ENCODE measurements at places on chromosomes 16 and 17.

DNA sequence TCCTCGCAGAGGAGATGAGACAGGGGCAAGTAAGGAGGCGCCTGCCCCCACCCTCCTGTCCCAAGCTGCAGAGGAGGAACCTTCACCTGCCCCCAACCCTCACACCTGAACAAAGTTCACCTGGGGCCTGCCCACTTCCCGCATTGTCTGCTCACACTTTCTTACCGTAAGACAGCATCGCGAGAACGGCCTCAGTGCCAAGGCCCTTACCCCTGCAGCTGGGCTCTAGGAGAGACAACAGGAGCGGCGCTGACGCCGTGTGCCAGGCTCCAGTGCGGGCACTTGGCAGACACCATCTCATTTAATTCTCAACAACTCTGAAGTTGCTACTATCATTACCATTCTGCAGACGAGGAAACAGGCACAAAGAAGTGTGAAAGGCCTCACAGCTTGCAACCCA lies 4.1 kb downstream of the NAT9 start:
- DNase-seq: no peak
- H3K27me3 ChIP-seq: no peaks in the 10 kb centered on the region
- peaks cover 28% of the 10 kb centered on the region for H3K4me1 ChIP-seq

DNA sequence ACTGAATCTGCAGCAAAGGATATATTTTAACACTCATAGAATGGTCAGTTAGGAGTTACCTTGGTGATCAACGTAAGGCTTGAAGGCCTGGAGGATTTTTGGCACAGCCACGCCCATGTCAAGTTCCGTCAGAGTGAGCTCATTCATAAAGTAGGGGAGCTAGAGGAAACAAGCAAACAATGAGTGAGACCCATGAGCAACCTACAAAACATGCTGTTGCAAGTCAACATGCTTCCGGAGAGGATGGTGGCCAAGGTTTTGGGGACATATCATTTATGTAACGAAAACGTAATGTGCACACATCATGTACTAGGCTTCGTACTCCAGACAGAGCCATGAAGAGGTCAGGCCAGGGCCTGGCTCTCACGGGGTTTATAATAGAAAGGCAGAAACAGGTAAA lies 41.1 kb upstream of the ERN1 start:
- H3K27me3 ChIP-seq: no peaks in the 10 kb centered on the region
- H3K27ac ChIP-seq: no peak overlapping the region
- DNase-seq: no peak
- no peak overlapping the region for H3K4me3 ChIP-seq

DNA sequence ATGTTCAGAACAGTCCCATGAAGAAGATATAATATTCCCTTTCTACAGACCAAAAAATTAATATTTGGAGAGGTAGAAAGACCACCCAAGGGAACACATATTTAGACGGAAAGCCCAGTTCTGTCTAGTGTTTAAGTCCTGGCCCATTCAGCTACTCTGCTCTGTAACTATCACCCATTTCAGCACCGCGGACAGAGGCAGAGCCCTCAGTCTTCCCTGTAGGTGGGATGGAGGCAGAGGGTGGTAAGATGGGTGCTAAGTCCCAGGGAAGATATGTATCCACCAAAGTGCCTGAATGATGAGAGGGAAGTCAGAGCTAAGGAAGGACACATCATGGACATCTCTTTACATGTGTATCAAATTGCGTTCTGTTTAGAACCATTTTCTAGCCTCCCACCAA lies 27.8 kb upstream of the C16orf78 start:
- no peak for DNase-seq
- no peaks in the 10 kb centered on the region for H3K27me3 ChIP-seq
- H3K27ac ChIP-seq: no peak overlapping the region
- no peak overlapping the region for H3K4me3 ChIP-seq
- no peaks in the 10 kb centered on the region for H3K36me3 ChIP-seq

- H3K36me3 ChIP-seq: no peaks in the 10 kb centered on the region
- H3K27me3 ChIP-seq: peaks cover 6% of the 10 kb centered on the region
- peak; percentile 57 for DNase-seq
- H3K4me3 ChIP-seq: peak overlapping the region; percentile 87
- peaks cover 27% of the 10 kb centered on the region for H3K4me1 ChIP-seq
These were observed 844 bp downstream of the TBKBP1 start for GRCh38 chr17:47694581-47695428.

GRCh38 chr17:81012574-81013447 lies 21.2 kb downstream of the CHMP6 start:
- peaks cover 8% of the 10 kb centered on the region for H3K27me3 ChIP-seq
- no peak for DNase-seq
- peaks cover 15% of the 10 kb centered on the region for H3K36me3 ChIP-seq
- peaks cover 12% of the 10 kb centered on the region for H3K4me1 ChIP-seq
- no peak overlapping the region for H3K27ac ChIP-seq
- H3K4me3 ChIP-seq: no peak overlapping the region

Data from activated naive CD8-positive, alpha-beta T cell treated with anti-CD3 and anti-CD28 coated beads, Interleukin-2, amount 10 ng/mL, durations not matched to agents 7 days and 5 days (primary cell).